NCI-H1930 (cell line): ENCODE measurements at places on chromosomes 12 and 14.
A peak's percentile ranks its signal among the peaks of the same experiment; 100 is the strongest.

GRCh38 chr12:95014554-95014953 lies 11.1 kb upstream of the NDUFA12 start:
- DNase-seq, result no peak

- DNase-seq, result no peak
Measured at GRCh38 chr14:81313200-81313599, 86.9 kb downstream of the STON2 start.

DNA sequence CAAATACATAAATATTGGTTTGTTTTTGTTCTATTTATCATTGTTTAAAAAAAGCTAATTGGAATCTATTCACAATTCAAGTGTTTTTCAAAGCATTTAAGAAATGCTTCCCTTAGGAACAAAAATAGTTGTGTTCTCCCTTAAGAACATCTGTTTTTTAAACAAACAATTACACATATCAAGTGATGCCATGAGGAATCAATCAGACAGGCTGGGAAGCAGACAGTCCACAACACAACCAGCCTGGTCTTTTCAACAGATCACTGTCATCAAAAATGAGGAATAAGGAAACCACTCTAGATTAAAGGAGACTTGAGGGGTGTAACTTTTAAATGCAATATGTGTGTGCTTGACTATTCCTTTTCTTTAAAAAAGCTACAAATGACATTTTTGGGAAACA lies 25.5 kb downstream of the GALC start:
- no peak for DNase-seq

GRCh38 chr12:114335607-114336006 lies 70.3 kb downstream of the TBX5 start:
- DNase-seq, result no peak

DNA sequence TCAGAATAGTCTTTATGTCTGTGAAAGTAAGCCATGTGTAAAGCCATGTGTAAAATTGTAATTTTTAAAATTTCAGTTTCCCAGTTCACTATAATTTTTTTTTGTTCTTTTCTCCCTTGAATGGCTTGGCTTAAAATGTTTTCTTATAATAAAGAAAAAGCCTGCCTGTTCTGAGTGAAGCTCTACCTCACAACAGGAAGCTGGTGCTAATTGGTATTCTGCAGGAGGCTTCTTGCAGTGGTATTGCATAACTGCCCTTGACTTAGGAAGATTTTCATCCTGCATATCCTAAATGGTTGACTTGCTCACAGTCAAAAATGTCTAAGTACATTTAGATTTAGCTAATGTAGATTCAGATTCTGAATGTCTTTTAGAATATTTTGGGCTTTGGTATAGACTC lies 49.5 kb downstream of the ATP2A2 start:
- DNase-seq, result no peak

DNA sequence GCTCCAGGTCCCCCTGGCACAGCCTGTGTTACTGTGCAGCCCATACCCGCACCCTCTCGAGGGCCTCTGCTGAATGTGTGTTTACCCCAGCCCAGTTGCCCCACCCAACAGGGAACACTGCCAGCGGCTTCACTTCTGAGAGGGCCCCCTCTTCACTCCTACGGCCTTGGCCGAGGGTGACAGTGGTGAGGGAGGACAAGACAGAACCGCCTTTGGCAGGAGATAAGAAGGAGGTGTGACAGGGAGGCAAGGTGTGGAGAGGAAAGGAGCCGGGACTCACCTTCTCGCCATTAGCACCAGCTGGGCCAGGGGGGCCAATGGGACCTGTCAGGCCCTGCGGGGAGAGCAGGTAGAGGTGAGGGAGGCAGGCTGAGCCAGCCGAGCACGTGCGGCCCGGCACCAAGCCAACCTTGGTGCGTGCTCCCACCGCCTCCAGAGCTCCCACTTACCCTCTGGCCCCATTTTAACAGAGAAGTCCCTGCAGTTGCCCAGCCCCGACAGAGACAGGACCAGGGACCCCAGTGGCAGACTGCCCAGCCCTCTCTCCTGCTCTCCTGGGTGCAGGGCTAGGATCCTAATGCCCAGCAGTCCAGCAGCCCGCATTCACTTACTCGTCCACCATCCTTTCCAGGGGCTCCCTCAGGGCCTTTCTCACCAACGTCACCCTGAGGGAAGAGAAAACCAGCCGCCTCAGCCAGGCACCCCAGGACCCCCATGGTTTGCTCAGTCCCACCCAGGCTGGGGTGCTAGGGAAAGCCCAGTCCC lies 18.3 kb downstream of the TMEM106C start:
- DNase-seq, result no peak

GRCh38 chr12:53729644-53730043 lies 2.4 kb upstream of the CALCOCO1 start:
- DNase-seq, result no peak

- DNase-seq, result no peak
Measured at GRCh38 chr12:83954071-83954789, 958.4 kb downstream of the SLC6A15 start.

GRCh38 chr12:120314220-120314619 lies 12.1 kb downstream of the SIRT4 start:
- no peak for DNase-seq

- no peak for DNase-seq
Measured at GRCh38 chr12:64255249-64255648, 33.2 kb upstream of the KICS2 start.

GRCh38 chr14:75191100-75191499 lies 14.7 kb upstream of the TMED10 start:
- DNase-seq, result no peak

DNA sequence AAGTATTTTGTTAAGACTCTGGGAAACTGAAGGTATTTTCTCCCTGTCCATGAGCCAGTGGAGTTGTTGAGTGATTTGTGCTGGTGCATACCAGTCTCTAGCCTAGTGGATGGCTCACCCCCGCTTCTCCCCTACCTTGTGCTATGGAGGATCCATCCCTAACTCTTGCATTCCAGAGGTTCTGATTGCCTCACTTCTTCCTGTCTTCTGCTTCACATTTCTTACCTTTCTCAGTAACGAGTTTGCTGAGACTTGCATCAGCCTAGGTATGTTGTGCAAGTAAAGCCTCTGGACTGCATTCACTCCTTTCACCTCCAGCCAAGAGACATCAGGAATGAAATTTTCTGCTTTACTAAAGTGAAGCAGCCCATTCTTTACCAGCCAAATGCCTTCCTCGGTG lies 391.6 kb downstream of the ZFP36L1 start:
- DNase-seq, result no peak

- no peak for DNase-seq
Measured at GRCh38 chr12:56208006-56208405, 13.7 kb downstream of the RNF41 start.

DNA sequence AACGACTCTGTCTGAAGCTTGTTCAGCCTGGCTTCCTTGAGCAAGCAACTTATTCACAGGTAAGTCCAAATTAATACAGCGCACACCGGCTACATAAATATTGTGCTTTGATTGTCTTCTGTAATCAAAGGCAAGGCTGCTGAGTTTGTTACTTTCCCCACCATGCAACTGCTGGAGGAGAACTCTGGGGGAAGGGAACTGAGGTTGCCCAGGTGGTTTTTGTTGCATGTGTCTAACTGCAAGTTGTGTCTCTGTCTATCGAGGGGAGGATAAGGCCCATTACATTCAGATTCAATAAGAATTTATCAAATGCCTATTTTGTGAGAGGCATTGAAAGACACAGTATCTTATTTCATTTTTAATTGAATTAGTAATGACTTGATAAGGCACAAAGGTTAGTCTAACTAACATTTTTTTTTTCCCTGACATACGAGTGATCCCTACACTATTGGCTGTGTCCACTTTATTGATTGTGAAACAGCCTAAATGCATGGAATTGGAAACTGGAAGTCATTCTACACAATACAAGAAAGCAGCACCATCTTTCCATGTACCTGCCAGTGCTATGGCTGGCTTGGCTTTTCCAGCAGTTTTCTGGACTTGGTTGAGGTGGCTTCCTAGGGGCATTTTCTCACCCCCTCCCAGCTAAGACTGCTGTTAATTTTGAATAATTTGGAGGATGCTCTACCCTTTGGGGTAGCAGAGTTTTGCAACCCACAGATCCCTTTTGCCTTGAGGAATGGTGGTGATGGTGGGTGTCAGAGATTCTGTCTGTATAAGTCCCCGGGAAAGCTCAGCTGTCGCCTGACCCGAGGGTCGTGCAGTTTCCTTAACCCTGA lies 951 bp upstream of the CHST11 start:
- DNase-seq, result no peak

DNA sequence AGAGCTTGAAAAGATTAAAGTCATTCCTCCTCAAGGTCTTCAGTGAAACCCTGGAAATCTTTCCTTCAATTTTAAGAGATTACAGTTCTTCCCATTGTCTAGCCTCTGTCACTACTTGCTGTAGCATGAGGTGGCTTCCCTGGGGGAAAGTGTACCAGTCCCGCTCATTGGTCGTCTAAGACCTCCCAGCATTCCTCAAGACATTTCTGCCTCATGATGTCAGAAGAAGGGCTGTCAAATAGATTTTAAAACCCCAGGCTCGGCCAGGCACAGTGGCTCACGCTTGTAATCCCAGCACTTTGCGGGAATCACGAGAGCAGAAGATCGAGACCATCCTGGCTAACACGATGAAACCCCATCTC lies 46.7 kb downstream of the SMUG1 start:
- no peak for DNase-seq

DNA sequence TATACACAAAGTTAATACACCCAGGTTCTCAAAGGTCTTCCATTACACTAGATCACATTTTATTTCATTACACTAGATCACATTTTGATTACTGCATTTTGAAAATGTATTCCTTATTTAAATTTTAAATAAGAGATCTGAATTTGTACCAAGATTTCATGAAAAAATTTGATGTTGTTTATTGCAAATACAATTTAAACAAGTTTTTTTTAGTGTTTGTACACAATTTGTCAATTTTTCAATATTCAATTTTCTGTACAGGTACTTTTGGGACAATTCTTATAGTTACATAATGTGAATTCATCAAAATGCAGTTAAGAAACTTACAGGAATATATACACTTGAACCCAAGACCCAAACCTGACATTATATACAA lies 14.3 kb downstream of the SLC38A2 start:
- no peak for DNase-seq

GRCh38 chr12:1878214-1878613 lies 40.2 kb downstream of the CACNA2D4 start:
- DNase-seq, result no peak

GRCh38 chr12:106226884-106227640 lies 20.8 kb downstream of the CKAP4 start:
- peak; percentile 8 for DNase-seq

GRCh38 chr12:15710860-15711510 lies 78.2 kb downstream of the EPS8 start:
- DNase-seq, result no peak

DNA sequence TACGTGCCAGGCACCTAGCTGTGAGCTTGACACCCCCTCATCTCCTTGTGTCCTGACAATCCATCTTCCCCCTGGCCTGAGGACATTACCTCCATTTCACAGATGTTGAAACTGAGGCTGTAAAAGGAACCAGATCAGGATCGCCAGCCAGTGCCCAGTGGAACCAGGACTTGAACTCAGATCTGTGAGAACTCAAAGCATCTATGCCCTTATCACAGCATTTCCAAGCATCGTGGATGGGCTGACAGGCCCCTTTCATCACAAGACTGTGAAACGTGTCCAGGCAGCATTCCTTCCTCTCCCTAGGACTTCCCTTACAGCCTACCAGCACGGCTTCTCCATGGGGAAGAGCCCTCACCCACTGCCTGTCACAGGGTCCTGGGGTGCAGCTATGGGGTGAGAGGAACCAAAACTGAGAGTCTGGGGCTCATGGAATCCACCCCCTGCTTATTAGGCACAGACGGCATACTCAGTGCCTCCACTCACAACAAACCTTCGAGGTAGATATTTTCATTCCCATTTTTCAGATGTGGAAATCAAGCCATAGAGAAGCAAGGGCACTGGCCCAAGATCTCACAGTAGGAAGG lies 26.9 kb downstream of the CMKLR1 start:
- DNase-seq, result no peak

GRCh38 chr14:27672047-27672446 lies 1074.2 kb upstream of the NOVA1 start:
- no peak for DNase-seq

- no peak for DNase-seq
Measured at GRCh38 chr14:26887847-26888246, 290.0 kb upstream of the NOVA1 start.

DNA sequence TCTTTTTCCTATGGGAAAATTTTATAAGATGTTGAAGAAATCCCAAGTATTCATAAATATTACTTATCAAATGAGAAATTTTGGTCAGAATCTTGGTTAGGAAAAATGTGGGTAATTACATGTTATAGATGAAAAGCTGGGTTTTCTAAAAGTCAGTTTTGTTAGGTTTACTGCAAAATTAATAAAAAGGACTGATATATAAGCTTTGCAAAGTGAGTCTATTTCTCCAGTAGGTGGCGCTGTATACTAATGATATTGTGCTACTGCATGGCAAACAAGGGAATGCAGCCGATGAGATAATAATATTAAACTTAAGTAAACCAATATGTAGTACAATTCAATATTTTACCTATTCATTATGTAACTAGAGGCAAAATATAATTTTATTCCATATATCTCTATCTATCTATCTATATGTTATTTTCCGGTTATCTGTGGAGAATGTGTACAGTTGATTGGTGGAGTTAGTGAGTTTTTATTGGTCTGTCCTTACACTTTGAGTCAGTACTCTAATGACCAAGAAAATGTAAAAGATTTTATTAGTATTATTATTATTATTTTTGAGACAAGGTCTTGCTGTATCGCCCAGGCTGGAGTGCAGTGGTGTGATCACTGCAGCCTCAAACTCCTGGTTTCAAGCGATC lies 32.9 kb downstream of the MIPOL1 start:
- DNase-seq, result peak; percentile 26

DNA sequence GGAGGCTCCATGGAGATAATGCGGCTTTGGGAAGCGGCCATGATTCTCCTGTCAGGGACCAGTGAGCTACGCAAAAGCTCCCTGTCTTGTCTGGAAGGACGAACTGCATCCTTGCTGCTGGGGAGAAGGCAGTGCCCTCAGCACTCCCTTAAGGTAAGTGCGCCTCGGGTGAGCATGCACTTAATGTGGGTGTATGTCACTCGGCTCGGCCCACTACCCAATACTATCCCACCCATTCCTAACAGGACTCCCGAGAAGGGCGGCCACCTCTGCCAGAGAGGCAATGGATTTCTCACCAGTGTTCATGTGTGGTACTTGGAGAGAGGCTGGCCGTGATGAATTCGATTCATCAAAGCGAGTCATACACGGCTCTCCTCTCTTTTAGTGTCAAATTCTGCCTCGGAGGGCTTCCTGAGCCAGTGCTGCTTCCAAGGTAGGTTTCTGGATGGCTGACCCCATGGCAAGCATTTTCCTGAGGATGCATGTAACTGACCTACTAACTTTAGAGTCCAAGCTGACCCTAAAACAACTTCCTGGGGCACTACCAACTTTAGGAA lies 151.7 kb upstream of the RTL1 start:
- DNase-seq, result no peak

GRCh38 chr12:54428050-54429013 lies 9.3 kb upstream of the ITGA5 start:
- no peak for DNase-seq

- DNase-seq, result no peak
Measured at GRCh38 chr12:39685854-39686657, 66.5 kb upstream of the ABCD2 start.

- DNase-seq, result no peak
Measured at GRCh38 chr14:60225265-60225664, 23.8 kb upstream of the PPM1A start.

GRCh38 chr12:111748151-111748672 lies 18.5 kb upstream of the ALDH2 start:
- no peak for DNase-seq

GRCh38 chr12:6767353-6768319 lies 1.5 kb downstream of the PTMS start:
- DNase-seq, result no peak

- no peak for DNase-seq
Measured at GRCh38 chr12:1853716-1854115, 33.4 kb downstream of the LRTM2 start.

- no peak for DNase-seq
Measured at GRCh38 chr12:3603576-3603975, 112.6 kb downstream of the PRMT8 start.
